ENCODE measurements at places on chromosomes 4 and X.

DNA sequence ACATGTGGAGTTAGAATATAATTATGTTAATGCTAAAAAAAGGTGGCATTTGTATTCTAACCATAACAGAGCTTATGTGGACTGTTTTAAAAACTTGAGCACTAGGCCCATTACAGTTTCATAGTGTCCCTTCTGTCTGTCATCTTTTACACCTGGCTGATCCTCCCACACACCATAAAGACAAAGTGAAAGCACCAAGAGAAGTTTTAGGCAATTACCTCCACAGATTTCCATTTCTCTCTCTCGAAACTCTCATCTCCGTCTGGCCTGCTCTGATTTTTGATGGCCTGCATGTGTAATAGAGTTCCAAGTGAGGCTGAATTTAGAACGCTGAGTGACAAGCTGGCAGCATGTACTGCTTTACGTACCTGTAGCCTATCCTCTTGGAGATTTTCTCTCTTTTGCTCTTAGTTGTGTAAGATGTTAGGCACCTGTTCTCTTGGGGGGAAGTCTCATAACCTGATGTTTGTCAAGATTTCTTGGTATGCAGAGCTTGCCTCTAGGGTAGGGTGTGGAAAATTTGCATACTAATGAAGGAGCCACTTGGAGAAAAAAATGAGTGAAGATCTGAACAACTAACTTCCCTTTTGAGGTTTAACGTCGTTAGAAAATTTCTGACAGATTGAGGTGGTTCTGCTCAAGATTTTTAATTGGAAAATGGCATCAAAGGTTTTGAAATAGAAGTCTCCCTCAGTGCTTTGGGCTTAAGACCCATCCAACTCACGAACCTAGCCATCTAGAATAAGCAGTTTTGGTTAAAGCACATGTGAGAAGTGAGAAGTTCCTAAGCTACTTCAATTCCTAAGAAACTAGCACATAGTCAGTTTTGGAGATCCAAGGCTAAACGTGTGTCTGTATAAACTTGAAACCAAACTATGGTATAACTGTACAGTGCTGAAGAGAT, 57.6 kb upstream of the RAP1GDS1 start:
- DNase-seq = no peak

GRCh38 chrX:129768586-129769466, 10.9 kb upstream of the SASH3 start:
- no peak for DNase-seq

DNA sequence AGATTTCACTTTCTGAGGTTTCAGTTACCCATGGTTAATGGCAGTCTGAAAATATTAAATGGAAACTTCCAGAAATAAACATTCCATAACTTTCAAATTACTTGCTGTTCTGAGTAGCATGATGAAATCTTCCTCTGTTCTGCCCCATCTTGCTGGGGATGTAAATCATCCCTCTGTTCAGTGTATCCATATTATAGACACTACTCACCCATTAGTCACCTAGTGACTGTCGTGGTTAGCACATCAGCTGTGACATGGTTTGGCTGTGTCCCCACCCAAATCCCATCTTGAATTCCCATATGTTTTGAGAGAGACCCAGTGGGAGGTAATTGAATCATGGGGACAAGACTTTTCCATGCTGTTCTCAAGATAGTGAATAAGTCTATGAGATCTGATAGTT, 125.5 kb upstream of the GIMD1 start:
- DNase-seq = no peak

DNA sequence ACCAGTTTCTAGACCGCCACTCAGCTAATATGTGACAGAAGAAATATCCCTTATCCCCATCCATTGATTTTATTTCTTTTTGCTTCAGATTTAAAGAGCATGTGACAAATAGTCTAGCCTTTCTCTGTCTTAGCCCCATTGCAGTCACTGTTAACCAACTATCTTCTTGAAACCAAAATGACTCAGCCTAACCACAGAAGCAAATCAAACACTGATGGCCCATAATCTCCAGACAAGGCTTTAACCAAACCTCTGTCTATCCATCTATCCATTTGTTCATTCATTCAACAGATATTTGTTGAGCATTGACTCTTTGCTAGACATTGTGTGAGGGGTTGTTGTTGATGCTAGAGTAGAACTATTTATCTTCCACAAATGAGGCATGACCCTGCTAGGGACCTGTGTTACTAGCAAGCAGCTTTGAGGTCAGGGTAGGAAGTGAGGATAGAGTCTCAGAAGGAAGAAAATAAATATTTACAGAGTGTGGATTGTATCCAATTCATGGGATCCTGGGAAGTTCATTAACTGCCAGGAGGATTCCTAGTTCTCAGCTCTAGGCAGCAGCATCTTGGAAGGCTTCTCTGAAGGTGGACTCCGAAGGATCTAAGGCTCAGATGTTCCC, 22.5 kb downstream of the HNRNPH2 start:
- DNase-seq = no peak

GRCh38 chr4:100016191-100016590, 66.1 kb upstream of the H2AZ1 start:
- no peak for DNase-seq

GRCh38 chr4:15653864-15654592, 1.1 kb downstream of the FBXL5 start:
- no peak for DNase-seq

- DNase-seq = no peak
These were observed 167.4 kb downstream of the HS3ST1 start for GRCh38 chr4:11261066-11261850.
